ENCODE measurements at places on chromosomes 4 and X.

- no peak overlapping the region for H3K4me3 ChIP-seq
- no peaks in the 10 kb centered on the region for H3K36me3 ChIP-seq
- no peak overlapping the region for H3K27ac ChIP-seq
- no peaks in the 10 kb centered on the region for H3K27me3 ChIP-seq
Measured at GRCh38 chrX:119523664-119524184, 41.5 kb downstream of the STEEP1 start.

DNA sequence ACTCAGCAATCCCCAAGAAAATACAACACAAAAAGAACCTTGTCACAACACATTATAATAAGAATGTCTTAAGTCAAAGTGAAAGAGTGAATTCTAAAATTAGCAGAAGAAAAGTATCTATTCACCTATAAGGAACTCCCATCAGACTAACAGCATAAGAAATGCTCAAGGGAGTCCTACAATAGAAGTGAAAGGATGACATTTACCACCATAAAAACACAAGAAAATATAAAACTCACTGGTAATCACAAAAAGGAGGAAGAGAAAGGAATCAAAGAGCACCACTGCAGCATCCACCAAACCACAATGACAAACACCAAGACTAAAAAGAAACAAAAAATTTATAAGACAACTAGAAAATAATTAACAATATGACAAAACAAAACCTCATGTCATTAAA lies 257.0 kb upstream of the AGTR2 start:
- no peaks in the 10 kb centered on the region for H3K4me1 ChIP-seq
- no peaks in the 10 kb centered on the region for H3K36me3 ChIP-seq
- no peaks in the 10 kb centered on the region for H3K27me3 ChIP-seq
- no peak for DNase-seq
- no peak overlapping the region for H3K27ac ChIP-seq

DNA sequence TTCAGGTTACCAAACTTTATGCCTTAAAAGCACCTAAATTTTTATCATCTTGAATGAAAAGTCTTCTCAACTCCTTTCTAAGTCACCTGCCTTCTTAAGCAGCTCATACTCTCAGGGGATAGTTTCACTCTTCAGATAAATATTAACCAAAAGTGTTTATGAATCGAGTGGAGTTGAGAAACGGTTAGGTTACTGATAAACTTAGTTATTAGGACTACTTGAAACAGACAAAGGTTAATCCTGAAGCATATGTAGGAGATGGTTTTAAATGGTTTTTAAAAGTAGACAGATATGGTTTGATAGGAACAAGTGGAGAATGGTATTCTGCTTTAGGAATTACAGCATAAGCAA lies 32.8 kb downstream of the CLDN22 start:
- H3K4me3 ChIP-seq: no peak overlapping the region
- peak overlapping the region; percentile 63 for H3K27ac ChIP-seq
- H3K36me3 ChIP-seq: peaks cover 7% of the 10 kb centered on the region
- no peak for DNase-seq
- H3K27me3 ChIP-seq: no peaks in the 10 kb centered on the region
- H3K4me1 ChIP-seq: peaks cover 10% of the 10 kb centered on the region

GRCh38 chrX:104098919-104099318 lies 13.4 kb upstream of the ZCCHC18 start:
- no peaks in the 10 kb centered on the region for H3K4me1 ChIP-seq
- H3K27me3 ChIP-seq: no peaks in the 10 kb centered on the region
- H3K4me3 ChIP-seq: no peak overlapping the region
- no peak overlapping the region for H3K27ac ChIP-seq
- DNase-seq: no peak
- no peaks in the 10 kb centered on the region for H3K36me3 ChIP-seq

- H3K36me3 ChIP-seq: no peaks in the 10 kb centered on the region
- peak overlapping the region; percentile 72 for H3K27ac ChIP-seq
- peaks cover 4% of the 10 kb centered on the region for H3K27me3 ChIP-seq
- peak overlapping the region; percentile 97 for H3K4me3 ChIP-seq
Measured at GRCh38 chrX:103464774-103465117, 54.5 kb downstream of the RAB40A start.

GRCh38 chr4:165325732-165326512 lies 1.5 kb upstream of the MSMO1 start:
- no peaks in the 10 kb centered on the region for H3K27me3 ChIP-seq
- no peak for DNase-seq
- H3K27ac ChIP-seq: no peak overlapping the region
- H3K4me1 ChIP-seq: peaks cover 21% of the 10 kb centered on the region
- no peak overlapping the region for H3K4me3 ChIP-seq

- no peaks in the 10 kb centered on the region for H3K27me3 ChIP-seq
- H3K27ac ChIP-seq: no peak overlapping the region
- no peaks in the 10 kb centered on the region for H3K36me3 ChIP-seq
- DNase-seq: no peak
- no peak overlapping the region for H3K4me3 ChIP-seq
- peaks cover 15% of the 10 kb centered on the region for H3K4me1 ChIP-seq
Measured at GRCh38 chr4:148203056-148203898, 238.9 kb downstream of the NR3C2 start.

- H3K27ac ChIP-seq: no peak overlapping the region
- H3K36me3 ChIP-seq: no peaks in the 10 kb centered on the region
- no peaks in the 10 kb centered on the region for H3K27me3 ChIP-seq
- H3K4me3 ChIP-seq: no peak overlapping the region
- H3K4me1 ChIP-seq: no peaks in the 10 kb centered on the region
Measured at GRCh38 chr4:132269303-132269990, 879.6 kb upstream of the PCDH10 start.

DNA sequence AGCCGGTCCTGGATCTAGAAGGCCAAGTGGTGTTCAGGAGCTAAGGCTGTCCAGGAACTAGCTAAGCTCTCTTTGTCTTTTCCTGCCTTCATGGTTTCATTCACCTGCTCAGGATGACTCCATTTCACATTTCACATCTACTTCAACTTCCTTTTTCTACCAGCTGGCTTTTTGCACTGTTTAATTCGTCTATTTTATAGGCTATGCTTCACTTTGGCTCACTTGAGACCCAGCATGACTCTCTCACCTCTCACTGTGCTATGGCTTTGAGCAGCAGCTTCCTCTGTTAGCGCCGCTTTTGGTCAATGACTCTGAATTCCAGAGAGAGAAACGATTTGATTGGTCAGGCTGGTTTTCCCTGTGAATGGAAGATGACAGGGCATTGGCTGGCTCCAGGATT lies 213.5 kb upstream of the CLNK start:
- H3K36me3 ChIP-seq: no peaks in the 10 kb centered on the region
- no peak overlapping the region for H3K4me3 ChIP-seq
- no peak overlapping the region for H3K27ac ChIP-seq

DNA sequence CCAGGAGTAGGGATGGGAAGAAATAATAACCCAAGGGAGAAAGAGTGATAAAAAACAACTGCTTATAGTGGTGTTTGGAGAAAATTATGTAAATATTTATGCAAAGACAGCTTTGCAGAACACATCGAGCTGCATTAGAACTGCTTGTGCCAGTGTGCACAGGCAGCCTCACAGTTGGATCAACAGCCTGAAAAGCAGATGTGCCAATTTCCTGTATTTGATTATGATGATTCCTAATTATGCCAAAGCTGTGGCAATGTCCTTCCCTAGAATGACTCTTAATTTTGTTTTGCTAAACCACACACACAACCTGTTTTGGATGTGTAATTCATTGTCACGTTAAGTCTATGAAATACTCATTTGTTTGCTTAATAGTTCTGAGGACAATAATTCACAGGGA lies 30.6 kb upstream of the ANTXR2 start:
- no peaks in the 10 kb centered on the region for H3K27me3 ChIP-seq
- no peak for DNase-seq
- H3K4me3 ChIP-seq: no peak overlapping the region
- H3K36me3 ChIP-seq: peaks cover 6% of the 10 kb centered on the region
- peaks cover 9% of the 10 kb centered on the region for H3K4me1 ChIP-seq

DNA sequence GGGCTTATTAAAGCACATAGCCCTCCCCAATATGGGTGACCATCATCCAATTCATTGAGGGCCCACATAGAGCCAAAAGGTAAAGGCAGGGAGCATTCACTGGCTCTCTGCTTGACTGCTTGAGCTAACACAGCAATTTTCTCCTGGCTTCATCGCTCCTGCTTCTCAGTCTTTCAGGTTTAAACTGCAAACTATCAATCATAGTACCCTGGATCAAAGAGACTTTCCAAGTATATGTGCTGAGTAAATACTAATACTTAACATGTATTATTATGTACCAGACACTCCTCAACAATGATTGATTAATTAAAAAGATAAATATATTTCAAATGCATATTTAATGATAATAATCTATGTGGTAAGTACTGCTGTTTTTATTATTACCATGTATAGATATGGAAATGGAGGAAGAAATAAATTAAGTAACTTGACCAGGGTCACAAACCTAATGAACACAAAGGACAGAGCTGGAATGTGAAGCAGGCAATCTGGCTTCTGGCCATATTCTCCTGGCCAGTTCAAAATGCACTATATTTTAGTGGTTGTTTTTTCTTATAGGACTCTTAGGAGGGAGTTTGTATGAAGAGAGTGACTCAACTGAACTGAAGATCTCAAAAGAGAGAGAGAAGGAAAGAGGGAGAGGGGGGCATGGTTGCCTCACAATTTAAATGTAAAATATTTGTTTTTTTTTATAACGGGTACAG lies 1197.3 kb downstream of the TECRL start:
- H3K36me3 ChIP-seq: no peaks in the 10 kb centered on the region
- DNase-seq: no peak
- no peak overlapping the region for H3K27ac ChIP-seq
- no peaks in the 10 kb centered on the region for H3K4me1 ChIP-seq
- H3K4me3 ChIP-seq: no peak overlapping the region
- H3K27me3 ChIP-seq: no peaks in the 10 kb centered on the region

GRCh38 chr4:7168106-7168505 lies 24.2 kb upstream of the SORCS2 start:
- peak overlapping the region; percentile 78 for H3K27ac ChIP-seq
- no peak overlapping the region for H3K4me3 ChIP-seq
- peaks cover 37% of the 10 kb centered on the region for H3K27me3 ChIP-seq

DNA sequence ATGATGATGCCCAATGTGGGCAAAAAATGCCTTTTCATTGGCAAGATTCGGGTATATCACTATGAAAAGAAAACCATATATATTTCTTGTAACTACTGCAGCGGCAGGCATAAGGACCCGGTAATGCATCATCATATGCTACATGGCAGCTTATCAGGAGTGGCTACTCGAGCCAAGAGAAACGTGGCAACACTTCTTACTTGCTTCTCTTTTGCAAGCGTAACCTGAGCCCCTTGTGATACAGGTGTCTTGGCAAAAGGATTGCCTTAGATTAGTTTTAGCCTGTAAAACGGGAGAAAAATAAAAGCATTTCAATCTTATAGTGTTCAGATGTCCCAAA lies 280.3 kb downstream of the SPRY1 start:
- H3K27me3 ChIP-seq: peaks cover 6% of the 10 kb centered on the region
- no peak for DNase-seq
- H3K4me3 ChIP-seq: no peak overlapping the region
- no peaks in the 10 kb centered on the region for H3K4me1 ChIP-seq
- no peak overlapping the region for H3K27ac ChIP-seq

GRCh38 chr4:81722290-81722851 lies 250.7 kb upstream of the RASGEF1B start:
- peaks cover 10% of the 10 kb centered on the region for H3K4me1 ChIP-seq
- no peak overlapping the region for H3K4me3 ChIP-seq
- H3K27me3 ChIP-seq: peaks cover 15% of the 10 kb centered on the region
- peaks cover 3% of the 10 kb centered on the region for H3K36me3 ChIP-seq
- H3K27ac ChIP-seq: no peak overlapping the region
- DNase-seq: no peak

DNA sequence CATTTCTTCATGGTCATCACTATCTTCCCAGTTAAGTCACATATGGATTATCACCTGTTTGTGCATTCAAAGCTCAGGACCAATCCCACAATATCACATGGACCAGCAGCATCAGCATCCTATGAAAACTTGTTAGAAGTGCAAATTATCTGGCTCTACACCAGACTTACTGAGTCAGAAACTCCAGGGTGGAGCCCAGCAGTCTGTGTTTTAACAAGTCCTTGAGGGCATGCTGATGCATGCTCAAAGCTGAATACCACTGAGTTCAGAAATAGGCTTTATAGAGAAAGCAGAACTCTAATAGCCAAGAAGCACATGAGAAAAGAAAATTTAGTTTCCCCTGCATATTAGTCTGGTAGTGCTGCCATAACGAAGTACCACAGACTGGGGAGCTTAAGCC lies 62.4 kb upstream of the GABRQ start:
- no peaks in the 10 kb centered on the region for H3K4me1 ChIP-seq
- H3K27me3 ChIP-seq: no peaks in the 10 kb centered on the region
- H3K36me3 ChIP-seq: no peaks in the 10 kb centered on the region
- H3K4me3 ChIP-seq: no peak overlapping the region
- no peak overlapping the region for H3K27ac ChIP-seq
- DNase-seq: no peak

GRCh38 chr4:126530996-126531585 lies 1101.7 kb upstream of the INTU start:
- H3K27ac ChIP-seq: no peak overlapping the region
- H3K4me3 ChIP-seq: no peak overlapping the region
- DNase-seq: no peak
- H3K36me3 ChIP-seq: no peaks in the 10 kb centered on the region
- H3K4me1 ChIP-seq: no peaks in the 10 kb centered on the region

- no peak overlapping the region for H3K4me3 ChIP-seq
- no peak for DNase-seq
- peaks cover 37% of the 10 kb centered on the region for H3K4me1 ChIP-seq
- no peaks in the 10 kb centered on the region for H3K36me3 ChIP-seq
Measured at GRCh38 chr4:101198682-101199339, 148.5 kb downstream of the PPP3CA start.

DNA sequence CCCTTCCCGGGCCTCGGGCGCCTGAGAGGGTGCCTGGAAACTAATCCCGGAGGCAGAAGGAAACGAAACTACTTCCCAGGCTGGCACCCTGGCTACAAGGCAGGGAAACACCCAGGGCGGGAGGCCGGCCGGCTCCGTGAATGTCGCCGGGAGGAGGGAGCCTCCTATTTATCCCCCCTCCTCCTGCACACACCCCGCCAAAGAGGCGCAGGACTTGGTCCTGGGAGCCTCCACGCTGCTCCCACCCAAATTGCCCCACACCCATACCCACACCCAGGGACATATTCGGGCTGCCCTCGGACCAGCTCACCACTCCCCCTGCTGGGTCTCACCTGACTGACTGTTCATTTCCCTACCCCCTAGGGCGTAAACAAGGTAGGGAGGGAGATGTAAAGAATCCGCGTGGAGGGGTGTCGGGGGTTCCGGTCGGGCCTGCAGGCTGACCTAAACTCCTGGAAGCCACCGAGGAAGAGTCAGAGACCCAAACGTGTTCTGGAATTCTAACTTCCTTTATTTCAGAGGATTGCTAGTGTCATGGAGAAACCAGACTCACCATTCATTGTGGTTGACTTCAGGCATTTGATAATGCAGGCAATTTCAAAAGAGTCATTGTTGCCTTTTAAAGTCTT lies at the start of gene BTC:
Gene BTC (minus strand): TSS at position 142 of the 629 bp plus-strand sequence. CDS start 198 bp downstream, outside the sequence.
- H3K4me3 ChIP-seq: peak within 1 kb of the TSS; percentile 68
- H3K36me3 ChIP-seq: peaks cover 3% of the 10 kb centered on the region
- peaks cover 5% of the 10 kb centered on the region for H3K4me1 ChIP-seq
- no peak for DNase-seq

GRCh38 chr4:26124753-26125321 lies 196.0 kb upstream of the RBPJ start:
- no peak overlapping the region for H3K27ac ChIP-seq
- H3K36me3 ChIP-seq: peaks cover 2% of the 10 kb centered on the region
- H3K4me1 ChIP-seq: peaks cover 6% of the 10 kb centered on the region

All from T-helper 17 cell (primary cell).